ENCODE measurements at places on chromosomes 5 and 9. TPM values are rescaled to one million over a fixed set of nuclear protein-coding genes. Genes with fewer than 3 reads are reported as not detected.

- no peak for DNase-seq
Measured at GRCh38 chr5:1757511-1757910, 42.1 kb downstream of the MRPL36 start.

DNA sequence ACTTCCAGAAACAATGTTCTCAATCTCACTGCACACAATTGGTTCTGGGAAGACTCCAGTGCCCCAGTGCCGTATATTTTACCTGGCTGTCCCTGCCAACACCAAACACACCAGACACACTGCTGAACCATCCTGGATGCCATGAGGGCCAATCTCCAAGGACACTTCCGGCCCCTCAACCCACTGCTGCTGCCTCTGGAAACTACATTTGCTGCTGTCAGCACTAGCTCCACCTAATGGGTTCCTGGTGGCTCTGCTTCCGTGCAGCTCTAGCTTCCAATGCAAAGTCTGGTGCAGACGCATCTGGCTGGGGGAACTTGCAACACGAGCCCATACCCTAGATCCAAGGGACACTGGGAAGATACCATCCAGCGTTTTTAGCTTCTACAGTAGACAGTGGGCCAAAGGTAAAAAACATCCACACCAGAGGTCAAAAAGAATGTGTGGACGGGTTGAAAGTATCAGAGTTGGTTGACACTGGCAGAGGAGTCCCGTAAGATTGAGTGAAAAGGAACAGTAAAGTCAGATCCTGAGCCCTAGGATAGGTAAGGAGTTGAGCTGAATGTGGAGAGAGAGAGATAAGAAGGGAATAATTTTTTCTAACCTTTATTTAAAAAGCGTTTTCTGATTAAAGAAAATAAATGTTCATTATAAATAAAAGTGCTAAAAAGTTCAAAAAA, 99.7 kb upstream of the KIF2A start:
- no peak for DNase-seq

GRCh38 chr5:178199581-178200434, 4.5 kb upstream of the HNRNPAB start:
- DNase-seq: peak; percentile 10

DNA sequence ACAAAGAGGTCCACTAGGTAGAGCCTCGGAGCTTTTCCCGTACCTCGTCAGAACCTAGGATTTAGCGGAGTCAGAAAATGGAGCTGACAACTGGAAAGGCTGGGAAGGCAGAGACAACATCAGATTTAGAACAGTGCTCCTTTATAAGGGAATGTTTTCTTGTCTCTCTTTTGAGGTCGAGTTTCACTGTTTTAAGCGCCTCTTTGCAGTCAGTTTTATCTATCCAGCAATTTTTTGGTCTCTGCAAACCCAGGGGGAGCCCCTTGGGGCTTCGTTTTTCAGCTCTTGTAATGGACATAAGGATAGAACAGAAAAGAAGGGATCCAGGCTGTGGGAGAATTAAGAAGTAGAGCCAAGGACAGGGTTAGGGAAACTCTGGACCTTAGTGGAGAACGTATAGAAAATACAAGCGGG, 80.5 kb downstream of the FNBP1 start:
- no peak for DNase-seq

- DNase-seq: peak; percentile 31
Measured at GRCh38 chr9:128124873-128125579, 2.5 kb downstream of the PTGES2 start.

DNA sequence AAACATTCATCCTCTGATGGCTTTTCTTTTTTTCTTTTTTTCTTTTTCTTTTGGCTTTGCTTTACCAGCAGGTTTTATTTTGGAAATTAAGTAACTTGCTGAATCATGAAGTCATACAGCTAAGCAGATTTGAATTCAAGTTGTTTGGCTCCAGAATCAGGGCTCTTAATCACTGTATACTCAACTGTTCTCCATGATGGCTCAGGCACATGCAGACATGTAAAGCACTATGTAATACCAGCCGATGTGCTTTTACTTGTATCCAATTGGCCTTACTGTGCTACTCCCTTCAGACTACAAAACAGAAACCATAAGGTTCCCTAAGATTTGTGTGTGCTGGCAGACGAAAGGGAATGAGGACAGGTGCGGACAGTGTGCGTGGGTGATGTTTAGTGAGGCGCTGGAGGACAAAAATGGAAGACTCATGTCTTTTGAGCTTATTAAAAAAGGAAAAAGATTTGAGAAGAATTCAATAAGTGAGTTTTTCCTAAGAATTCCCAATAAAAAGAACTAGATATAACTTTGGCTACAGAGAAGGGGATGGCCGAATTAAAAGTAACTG, 44.7 kb upstream of the OTP start:
- no peak for DNase-seq

DNA sequence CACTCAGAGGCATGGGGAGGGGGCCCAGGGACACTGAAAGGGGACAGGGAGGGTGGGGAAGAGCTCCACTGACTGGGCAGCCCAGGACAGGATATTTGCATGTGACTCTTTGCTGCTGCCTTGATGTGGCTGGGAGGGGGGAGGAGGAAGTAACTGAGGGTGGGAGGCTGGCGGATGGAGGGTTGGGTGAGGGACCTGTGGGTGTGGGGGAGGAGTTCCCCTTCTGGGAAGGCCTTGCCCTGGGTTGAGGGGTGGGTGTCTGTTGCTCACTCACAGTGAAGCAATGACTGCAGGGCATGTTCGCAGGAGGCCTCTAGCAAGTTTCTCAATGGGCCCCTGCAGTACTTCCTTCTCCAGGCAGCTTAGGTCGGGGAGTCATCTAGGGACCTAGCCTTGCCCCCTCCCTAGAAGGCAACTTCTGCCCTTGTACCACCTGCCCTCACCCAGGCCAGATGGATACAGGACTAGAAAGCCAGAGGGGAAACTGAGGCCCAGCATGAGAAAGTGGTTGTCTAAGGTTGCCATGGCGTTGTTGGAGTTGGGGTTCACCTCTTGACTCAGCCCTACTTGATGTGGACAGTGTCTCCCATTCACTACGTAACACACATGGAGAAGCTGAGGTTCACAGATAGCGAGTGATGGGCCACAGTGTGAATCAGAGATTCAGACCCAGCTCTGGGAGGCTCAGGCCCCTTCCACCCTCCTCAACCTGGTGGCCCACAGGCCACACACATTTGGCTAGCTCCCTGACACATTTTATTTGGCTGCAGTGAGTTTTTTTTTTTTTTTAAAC, 3.0 kb downstream of the GRK6 start:
- no peak for DNase-seq

DNA sequence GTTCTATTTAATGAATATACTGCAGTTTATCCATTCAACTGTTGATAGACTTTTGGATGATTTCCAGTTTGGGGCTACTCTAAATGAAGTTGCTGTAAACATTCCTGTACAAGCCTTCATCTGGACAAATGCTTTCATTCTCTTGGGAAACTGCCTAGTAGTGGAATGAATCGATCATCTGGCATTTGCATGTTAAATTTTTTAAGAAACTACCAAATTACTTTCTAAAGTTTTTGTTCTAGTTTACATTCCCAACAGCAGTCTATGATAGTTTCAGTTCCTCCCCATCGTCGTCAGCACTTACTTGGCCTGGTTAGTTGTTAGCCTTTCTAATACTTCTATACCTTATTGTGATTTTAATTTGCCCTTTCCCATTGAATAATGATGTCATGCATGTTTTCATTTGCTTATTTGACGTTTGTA, 306.3 kb downstream of the FER start:
- DNase-seq: peak; percentile 27

- peak; percentile 79 for DNase-seq
Measured at GRCh38 chr5:139635606-139636206, 12.4 kb upstream of the CXXC5 start.

DNA sequence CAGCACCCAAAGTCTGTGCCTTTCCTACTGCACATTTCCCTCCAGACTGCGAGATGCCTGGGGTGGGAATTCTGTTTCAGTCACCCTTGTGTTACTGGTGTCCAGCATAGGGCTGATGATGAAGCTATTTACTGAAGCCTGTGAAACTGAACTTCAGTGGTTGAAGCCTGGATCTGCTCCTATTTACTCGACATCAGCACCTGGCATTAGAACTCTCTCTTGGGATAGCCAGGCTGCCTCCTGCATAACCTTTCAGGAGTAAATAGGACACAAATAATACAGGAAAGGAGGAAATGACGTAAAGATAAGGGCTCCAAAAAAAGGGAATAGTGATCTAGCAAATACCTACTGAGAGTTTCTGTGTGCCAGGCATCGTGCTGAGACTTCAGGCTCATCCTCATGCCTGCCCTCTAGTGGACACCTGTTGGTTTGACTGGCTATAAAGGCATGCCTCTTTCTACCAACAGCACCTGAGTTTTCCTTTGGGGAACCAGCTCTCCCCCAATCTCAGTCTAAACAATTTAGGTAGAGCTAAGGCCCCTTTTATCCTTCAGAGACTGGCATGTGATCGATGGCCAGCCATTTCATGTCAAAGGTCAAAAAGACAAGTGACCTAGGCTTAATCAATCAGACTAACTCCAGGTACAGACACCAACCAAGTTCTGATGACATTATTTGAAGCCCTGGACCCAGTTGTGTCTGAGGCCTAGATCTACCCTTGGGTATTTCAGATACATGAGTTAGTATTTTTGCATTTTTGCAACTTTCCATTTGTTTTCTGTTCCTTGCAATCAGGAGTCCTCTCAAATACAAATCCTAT, 192.1 kb upstream of the TRIM32 start:
- DNase-seq: no peak

DNA sequence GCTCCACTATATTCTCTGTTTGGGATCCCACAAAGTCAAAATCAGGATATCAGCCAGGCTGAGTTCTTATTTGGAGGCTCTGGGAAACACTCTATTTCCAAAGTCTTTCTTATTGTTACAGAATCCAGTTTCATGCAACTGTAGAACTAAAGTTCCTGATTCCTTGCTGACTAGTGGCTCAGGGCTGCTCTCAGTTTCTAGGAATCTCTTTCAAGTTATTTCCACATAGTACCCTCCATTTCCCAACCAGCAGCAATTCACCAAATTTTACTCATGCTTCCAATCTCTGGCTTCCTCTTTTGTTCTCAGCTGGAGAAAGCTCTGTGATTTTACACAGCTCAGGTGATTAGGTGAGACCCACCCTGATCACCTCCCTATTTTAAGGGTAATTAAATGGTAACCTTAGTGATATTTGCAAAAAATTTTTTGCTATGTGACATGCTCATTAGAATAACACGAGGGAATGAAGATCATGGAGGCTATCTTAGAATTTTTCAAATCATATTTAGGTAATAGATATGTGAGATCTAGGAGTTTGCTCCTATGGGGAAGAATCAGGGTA, 794.9 kb upstream of the ARRDC3 start:
- DNase-seq: no peak

GRCh38 chr9:86983249-86983619, 35.9 kb upstream of the GAS1 start:
- DNase-seq: no peak

- DNase-seq: no peak
Measured at GRCh38 chr5:68748101-68748500, 345.7 kb upstream of the SLC30A5 start.

GRXCR2 gene
- total RNA-seq: not detected

Data from skin of body (tissue), 3 donors.